ENCODE measurements at places on chromosomes 1 and 21.

DNA sequence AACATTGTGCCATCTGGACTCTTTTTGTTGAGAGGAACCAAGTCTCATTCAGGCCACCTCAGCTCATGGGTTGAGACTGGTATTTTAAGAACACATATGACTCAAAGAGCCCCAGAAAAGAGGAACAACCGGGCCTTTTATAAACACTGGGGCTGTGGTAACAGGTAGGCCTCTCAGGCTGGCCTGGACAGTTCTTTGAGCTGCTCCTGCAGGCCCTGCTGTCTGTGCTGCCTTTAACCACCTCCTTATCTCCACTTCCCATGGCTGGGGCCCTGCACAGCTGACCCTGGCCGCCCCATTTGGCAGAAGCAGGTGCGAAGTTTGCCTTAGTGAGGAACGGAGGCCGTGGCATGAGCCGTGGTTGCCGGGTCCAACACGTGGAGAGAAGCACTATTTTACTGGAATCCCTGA is 163.3 kb downstream of the RHOU start:
- no peak for DNase-seq

GRCh38 chr1:229117664-229118300 is 153.1 kb upstream of the RAB4A start:
- peak; percentile 42 for DNase-seq

DNA sequence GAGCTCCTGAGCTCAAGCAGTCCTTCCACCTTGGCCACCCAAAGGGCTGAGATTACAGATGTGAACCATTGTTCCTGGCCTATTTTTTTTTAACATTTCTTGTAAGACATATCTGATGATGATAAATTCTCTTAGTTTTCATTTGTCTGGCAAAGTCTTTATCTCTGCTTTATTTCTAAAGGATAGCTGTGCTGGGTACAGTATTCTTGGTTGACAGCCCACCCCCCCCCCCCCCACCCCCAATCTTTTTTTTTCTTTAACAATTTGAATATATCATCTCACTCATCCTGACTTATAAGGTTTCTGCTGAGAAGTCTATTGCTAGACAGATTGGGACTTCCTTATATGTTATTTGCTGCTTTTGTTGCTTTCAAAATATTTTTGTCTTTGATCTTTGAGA is 51.3 kb downstream of the PKN2 start:
- DNase-seq = no peak

DNA sequence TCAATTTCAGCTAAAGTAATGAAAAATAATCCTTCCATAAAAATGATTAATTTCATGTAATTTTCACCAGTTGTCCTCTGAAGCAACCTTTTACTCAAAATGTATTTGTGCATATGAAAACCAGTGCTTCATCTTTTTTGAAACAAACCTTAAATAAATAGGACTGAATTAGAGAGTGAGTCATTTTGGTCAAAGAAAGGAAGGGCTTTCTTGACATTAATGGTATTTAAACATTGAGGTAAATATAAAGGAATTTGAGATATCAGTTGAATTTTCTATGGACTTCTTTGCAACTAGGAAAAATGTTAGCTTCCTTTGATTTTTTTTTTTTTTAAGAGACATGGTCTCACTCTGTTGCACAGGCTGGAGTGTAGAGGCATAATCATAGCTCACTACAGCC is 38.7 kb downstream of the SNX7 start:
- DNase-seq = no peak

DNA sequence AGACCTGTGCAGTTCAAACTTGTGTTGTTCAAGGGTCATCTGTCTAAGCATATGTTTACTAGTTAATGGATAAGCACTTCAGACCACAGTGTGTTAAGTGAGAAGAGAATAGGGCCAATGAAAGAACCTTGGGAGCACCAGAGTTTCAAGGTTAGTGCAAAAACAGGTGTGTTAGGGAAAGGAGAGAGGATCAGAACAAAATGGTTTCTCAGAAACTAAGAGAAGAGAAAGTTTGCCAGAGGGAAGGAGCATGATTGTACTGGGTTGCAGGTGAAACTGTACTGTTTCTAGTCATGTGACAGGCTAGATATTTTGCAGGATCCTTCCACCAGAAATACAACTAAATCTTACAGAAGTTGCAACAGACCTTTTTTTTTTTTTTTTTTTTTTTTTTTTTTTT is 23.3 kb downstream of the RPRD2 start:
- no peak for DNase-seq

DNA sequence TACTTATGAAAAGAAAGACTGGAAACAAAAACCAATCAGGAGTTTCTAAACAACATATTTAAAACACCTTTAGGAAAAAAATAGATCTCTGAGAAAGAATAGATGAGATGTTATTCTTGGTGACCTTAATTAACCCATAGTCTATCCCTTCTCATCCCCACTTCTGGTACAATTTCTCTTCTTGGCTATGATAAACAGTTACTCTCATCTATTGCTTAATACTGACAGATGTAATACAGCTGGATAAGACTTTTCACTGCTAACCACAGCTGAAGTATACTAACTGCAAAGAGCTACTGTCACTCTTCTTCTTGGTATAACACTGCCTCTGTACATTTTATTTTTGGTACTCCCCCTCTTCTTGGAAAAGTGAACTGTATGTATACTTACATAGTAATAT is 15.2 kb downstream of the EXTL2 start:
- no peak for DNase-seq

DNA sequence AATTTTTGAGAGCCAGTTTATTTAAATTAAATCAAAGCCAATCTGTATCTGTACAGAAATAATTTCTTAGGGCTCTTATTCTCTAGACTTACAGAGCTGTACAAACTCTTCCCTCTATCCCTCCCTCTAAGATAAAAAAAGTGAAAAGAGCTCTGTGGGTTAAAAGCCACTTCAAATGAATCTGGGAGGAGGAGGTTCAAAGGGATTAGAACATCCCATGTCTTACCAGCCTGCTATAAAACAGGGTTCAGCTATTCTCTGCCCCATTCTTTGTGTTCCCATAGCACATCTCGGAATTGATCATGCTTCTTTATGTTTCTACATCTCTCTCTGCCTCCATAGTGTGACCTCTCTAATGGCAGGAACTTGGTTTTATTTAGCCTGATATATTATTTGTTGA is 19.4 kb downstream of the KIAA0319L start:
- no peak for DNase-seq

DNA sequence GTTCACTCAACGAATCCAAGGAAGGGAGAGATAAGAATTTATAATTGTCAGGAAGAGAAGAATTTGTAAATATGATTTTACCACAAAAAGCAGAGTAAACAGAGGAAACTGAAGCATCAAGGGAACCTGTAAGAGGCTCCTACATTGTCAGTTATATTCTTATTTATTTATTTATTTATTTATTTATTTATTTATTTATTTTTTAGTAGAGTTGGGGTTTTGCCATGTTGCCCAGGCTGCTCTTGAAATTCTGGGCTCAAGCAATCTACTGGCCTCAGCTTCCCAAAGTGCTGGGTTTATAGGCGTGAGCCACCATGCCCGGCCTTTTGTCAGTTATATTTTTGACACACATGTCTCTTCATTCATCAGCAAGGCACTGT is 47.1 kb downstream of the FCRL3 start:
- DNase-seq = no peak

- no peak for DNase-seq
Observed at GRCh38 chr21:35077975-35078374, 28.9 kb upstream of the RUNX1 start.

Measured in SJSA1 (cell line).